Activated CD8-positive, alpha-beta T cell treated with anti-CD3 and anti-CD28 coated beads for 36 hours (primary cell): ENCODE measurements at places on chromosomes 5 and 9.

DNA sequence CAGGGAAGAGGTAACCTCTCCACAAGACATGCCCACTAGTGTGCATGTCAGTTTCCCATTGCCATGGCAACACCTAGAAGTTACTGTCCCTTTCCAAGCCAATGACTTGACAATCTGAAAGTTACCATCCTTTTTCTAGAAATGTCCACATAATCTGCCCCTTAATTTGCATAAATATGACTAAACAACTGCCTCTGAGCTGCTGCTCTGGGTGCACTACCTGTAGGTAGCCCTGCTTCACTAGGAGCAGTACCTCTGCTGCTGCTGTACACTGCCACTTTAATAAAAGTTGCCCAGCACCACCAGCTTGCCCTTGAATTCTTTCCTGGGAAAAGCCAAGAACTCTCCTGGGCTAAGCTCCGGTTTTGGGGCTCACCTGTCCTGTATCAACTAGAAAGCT, 392.4 kb downstream of the NTRK2 start:
- DNase-seq: no peak

DNA sequence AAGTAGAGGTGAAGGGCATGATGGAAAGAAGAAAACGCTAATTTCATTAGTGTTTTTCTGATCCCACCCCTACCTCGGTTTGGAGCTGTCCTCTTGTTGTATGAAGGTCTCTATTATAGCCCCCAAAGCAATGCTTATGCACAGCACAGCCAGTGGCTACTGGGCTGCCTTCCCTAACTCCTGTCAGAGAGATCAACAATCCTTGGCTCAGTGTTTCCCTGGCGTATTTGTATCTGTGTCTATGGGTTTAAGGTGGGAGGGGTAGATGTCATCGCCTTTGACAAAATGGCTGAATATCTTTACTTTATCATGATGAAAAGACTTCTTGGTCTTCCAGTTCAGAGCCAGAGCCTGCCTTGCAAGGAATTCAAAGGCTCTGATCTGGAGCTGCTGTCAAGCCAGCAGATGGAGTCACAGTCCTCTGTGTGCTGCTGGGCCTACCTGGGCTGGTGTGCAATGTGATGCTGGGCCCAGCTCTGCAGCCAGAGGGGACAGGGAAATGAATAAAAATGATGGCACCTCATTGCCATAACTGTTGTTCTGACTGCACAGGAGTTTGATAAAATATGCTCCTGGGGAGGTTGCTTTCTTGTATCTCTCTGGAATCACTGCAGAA, 20.1 kb upstream of the HSPA9 start:
- DNase-seq: no peak

- no peak for DNase-seq
Measured at GRCh38 chr5:127892467-127893207, 189.4 kb downstream of the CCDC192 start.

- DNase-seq: no peak
Measured at GRCh38 chr5:35081134-35081533, 33.4 kb upstream of the AGXT2 start.

DNA sequence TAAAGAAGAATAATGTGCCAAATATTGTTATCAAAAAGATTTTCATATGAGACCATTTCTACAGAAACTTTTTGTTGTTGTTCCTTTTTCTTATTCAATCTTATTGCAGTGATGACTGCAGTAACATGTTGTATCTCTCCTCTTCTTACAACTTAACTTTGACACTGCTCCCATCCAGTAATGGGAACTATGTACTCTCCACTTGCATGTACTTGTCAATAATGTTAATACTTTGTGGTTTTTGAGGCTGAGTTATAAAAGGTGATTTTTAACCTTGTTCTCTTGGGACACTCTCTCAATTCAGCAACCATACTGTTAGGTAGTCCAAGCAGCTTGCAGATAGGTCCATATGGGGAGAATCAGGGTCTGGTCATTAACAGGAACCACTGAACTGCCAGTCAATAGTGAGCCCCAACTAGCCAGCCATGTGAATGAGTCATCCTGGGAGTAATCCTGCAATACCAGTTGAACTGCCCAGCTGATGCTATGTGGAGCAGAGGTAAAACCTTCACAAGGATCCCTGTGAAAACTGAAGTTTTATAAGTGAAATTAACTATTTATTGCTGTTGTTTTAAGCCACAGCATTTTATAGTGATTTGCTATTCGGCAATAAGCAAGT, 199.6 kb upstream of the DAB2 start:
- DNase-seq: no peak

DNA sequence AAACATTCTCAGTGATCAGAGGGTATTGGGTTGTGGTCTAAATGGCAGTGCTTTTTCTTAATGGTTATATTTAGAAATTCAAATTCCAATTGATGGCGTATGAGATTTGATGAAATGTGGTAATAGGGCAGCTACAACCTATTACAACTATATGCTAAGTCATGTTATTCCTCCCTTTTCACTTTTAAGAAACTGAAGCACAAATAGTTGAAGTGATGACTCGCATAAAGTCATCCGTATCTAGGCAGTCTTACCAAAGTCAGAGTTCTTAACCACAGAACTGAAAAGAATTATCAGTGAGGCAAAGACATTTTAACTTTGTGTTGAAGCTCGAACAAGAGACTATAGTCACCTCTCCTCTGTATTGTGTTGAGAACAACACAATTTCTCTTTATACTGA, 28.2 kb downstream of the C9orf152 start:
- no peak for DNase-seq

- DNase-seq: no peak
Measured at GRCh38 chr5:173864126-173865050, 23.8 kb upstream of the CPEB4 start.

DNA sequence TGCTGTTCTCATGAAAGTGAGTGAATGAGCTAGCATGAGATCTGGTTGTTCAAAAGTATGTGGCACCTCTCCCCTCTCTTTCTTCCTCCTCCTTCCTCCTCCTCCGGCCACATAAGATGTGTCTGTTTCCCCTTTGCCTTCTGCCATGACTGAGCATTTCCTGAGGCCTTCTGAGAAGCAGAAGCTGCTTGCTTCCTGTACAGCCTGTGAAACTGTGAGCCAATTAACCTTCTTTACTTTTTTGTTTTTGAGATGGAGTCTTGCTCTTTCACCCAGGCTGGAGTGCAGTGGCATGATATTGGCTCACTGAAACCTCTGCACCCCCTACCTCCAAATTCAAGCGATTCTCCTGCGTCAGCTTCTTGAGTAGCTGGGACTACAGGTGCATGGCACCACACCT, 6.1 kb downstream of the S100Z start:
- peak; percentile 58 for DNase-seq

DNA sequence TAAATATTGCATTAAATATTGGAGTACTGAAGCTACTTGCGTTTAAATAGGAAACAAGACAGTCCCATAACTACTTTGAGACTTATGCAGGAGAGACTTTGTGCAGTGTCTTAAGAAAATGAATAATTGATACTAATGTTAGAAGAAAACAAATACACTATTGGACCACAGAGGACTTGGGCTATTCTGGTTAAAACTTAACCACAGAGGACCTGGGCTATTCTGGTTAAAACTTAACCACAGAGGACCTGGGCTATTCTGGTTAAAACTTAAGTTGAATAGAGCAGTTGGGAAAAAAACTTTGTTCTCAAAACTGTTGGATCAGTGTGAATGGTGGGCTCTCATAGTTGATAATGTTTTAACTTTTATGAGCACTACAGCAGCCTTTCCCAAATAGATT, 141.7 kb downstream of the WDR70 start:
- no peak for DNase-seq

- DNase-seq: no peak
Measured at GRCh38 chr9:92709240-92709639, 39.3 kb upstream of the IPPK start.

DNA sequence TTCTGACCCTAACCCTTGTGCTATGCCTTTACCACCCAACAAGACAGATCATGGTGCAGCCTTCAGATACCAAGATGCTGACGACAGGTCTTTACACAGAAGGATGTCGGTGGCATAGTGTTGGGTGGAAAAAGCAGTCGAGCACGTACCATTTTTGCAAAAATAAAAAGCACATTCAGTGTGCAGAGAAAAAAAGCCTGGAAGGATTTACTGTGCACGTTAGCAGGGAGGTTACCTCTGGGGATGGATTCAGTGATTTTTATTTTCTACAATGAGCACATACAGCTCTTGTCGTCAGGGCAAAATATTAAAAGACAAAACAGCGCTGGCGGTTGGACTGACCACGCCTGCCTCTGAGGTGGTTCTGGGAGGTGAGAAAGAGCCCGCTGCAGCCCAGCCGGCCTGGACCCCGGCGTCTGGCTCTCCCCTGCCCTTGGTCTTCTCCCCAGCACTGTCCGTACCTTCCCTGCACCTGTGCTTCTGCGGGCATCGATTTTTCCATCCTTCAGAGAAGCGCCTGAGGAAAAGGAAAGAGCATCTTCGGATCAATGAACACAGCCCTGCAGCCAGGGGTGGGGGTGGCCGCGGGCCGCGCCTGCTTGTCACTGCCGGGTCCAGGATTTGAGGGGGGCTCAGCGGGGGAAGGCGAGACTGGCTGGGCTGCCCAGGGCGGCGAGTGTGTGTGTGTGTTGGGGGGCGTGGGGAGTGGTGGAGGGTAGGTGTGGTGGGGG, 200.0 kb upstream of the IER5L start:
- no peak for DNase-seq

GRCh38 chr9:89882930-89883361, 278.1 kb downstream of the GADD45G start:
- no peak for DNase-seq

- no peak for DNase-seq
Measured at GRCh38 chr5:83731638-83732037, 11.0 kb upstream of the HAPLN1 start.

- DNase-seq: no peak
Measured at GRCh38 chr5:122942164-122942914, 94.2 kb downstream of the PPIC start.

DNA sequence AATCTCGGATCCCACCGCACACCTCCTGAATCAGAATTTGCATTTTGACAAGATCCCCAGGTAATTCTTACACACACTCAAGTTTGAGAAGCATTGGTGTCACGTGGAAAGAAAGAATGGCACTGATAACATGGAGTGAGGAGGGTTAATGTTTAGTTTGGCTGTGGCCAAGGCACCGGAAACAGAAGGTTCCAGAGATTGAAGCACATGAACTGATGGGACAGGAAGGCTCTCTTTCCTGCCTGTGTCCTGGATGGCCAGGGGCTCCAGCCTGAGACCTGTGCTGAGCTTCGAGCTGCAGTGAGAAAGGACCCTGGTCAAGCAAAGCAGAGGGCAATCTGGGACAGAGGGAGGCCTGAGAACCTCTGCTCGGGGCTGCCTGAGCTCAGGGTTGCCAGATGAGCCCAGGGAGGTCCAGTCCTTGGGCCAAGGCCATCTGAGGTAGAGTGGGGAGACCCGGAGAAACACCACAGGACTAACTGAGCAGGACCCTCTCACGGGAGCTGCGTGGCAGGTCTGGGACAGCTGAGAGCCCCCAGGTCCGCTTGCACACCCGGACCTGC, 27.3 kb downstream of the AFAP1L1 start:
- DNase-seq: no peak

GRCh38 chr9:132698989-132699388, 28.7 kb downstream of the GTF3C4 start:
- DNase-seq: no peak

DNA sequence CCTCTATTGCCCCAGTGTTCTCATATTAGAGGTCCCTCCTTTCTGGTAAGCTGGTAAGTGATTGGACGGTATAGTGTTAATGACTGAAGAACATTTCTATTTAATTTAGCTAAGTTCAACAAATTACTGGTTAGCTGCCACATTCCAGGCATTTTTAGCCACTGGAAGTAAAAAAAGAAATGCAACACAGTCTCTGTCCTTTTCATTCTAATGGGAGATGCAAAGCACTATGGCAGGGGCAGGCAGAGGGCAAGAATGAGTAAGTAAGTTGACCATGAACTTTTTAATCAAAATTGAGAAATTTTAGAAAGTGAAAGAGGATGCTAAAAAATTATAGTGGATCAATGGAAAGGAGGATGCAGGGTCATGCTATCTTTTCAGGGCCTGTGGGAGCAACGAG, 137.4 kb downstream of the GPBP1 start:
- DNase-seq: no peak

DNA sequence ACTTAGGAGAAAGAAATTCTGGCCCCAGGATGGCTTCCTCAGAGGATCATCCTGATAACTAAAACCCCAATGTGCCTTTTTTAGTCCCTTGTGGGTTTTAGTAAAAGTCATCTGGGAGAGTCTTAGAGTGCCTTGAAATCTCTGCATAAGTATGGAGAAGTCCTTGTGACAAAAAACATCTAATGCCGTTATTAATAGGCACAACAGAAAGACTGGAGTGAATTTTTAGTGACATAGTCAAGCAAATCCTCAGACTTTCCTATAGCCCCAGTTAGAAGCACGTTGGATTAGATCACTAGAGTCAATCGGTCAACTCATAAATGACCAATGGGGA, 108.2 kb upstream of the MPDZ start:
- DNase-seq: no peak

DNA sequence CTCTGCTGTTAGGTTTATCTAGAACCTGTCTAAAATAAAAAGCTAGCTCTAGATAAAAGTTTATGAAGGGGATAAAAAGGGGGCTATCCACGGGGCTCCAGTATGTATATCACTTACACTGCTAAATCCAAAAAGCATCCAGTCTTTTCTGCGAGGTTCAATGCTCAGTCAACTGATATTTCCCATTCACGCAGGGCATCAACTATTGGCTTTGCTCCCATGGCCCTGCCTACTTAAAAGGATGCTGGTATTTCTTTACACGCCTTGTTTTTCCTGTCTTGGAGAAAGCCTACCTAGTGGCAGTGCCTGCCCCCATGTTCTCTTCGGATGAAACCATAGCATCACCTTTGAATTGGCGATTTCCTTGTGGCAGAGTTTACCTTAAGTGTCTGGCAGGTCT, 8.1 kb downstream of the SPRY4 start:
- no peak for DNase-seq

DNA sequence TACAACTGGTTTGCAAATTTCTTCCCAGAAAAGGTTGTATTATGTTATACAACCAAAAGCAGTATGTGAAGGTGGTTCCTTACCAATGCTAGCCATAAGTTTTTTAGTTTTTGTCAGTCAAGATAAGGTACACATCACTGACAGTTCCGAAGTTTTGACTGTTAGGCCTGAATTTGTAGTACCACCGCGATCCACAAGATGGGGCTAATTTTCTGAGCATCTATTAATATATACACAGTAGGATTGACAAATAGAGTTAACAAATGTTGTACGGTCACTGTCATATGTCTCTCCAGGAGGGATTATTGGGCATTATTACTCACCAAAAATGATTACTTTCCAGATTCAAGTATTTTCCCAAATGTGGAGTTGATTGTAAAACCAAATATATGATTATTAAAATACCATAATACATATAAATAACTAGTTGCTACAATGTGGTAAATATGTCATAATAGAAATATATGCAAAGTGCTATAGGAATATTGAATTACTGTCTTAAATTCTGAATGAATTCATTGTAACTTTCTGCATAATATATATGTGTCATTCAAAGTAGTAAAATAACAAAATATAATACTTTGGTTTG, 28.4 kb upstream of the LRRC19 start:
- DNase-seq: peak; percentile 74
